ENCODE measurements at places on chromosomes 5 and 9.

DNA sequence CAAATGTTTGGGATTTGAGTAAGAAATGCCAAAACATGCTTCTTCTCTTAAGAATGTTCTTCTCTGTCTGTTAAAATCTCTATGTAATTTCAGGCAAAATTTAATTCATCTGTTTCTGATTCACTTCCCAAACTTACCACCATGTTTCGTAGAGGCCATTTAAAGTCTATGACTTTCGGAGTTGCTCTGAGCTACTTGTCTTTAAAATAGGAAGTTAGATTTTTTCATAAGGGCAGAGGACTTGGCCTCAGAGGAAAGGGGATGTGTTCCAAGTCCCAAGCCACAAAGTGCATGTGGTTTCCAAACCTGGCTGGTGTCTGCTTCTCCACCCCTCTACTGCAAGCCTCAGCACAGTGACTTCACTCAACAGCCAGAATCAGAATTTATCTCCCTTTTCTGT is 111.3 kb upstream of the ADRA1B start:
- peak; percentile 54 for DNase-seq

- DNase-seq, result peak; percentile 54
Observed at GRCh38 chr5:16889203-16889971, 46.7 kb downstream of the MYO10 start.

DNA sequence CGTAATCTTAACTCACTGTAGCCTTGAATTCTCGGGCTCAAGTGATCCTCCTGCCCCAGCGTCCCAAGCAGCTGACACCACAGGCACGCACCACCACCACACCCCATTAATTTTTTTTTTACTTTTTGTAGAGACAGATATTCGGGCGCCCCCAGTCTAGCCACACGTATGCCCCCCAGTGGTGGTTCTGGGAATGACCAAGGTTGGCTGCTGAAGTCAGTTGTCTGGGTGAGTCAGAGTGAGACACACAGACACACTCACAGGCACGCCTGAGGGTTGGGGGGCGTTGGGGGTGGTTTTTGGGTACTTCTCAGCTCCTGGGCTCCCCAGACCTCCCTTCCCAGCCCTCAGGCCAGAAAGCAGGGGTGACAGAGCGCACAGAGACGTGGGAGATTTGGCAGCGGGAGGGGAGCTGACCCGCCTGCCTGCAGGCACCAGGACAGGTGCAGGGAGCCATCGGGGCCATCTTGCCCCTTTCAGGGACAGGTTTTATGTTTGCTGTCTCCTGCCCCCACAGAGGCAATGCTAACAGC is 4.2 kb upstream of the ENTPD8 start:
- DNase-seq, result peak; percentile 77

GRCh38 chr5:146130440-146131045 is 25.2 kb upstream of the PLAC8L1 start:
- DNase-seq, result peak; percentile 37

DNA sequence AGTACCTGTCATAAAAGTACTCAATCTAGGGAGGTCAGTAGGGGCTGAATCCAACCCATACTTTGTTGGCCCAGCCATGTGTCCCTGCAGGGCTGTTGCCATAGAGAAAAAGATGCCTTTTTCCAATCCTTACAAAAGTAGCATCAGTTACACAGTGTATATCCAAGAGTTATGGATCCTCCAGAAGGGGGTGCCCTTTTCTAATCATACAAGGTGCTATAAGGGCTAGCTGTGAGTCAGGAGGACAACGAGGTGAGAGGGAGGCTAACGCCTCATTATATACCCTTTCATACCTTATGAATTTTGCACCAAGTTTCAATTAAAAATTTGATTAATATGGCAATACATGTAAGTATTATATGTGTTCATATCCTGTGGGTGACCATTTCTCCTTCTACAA is 4.8 kb downstream of the KIAA0825 start:
- peak; percentile 8 for DNase-seq

GRCh38 chr9:73168298-73168934 is 16.8 kb downstream of the ANXA1 start:
- DNase-seq, result no peak

- DNase-seq, result no peak
Observed at GRCh38 chr9:35698231-35698630, 8.5 kb upstream of the TPM2 start.

DNA sequence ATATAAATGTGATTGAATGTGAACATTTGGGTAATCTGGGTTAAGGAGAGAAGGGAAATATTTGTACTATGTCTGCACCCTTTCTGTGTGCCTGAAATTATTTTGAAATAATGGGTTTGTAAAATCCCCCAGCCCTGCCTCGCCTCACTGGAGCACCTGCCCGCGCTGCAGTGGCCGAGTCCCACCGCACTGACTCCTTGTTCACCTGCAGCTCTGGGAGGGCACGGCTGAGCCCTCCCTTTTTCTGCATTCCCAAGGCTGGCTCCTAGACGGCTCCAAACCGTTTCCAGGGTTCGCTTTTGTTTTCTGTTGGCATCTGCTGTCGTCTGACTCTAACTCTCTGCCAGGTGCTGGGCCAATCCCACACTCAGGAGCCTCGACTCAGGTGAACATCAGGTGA is 17.6 kb upstream of the PPP1R26 start:
- no peak for DNase-seq

DNA sequence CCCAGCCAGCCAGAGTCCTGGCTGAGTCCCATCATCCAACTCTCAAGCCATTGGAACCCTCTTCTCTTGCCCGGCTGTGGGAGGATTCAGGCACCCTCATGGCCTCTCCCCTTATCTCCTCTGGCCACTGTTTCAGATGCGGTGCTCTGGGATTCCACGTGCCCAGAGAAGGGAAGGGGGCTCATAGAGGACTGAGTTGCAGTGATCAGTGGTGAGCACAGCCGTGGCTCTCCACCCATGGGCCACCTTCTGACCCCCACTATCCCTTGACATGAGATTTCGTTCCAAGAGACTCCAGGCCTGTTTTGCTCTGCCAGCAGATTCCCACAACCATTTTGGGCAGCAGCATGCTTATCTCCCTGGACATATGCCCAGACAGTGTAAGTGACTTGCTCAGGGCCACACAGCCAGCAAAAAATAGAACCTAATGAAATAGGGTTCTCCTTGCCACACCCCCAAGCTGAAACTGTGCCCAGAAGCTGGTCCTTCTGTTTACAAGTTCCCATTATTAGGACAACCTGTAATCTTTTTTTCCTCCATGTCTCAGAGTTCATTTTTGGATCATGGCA is 2.7 kb downstream of the GPX3 start:
- DNase-seq, result no peak
